ENCODE measurements at places on chromosomes 2 and 18. TPM values are rescaled to one million over a fixed set of nuclear protein-coding genes. Genes with fewer than 3 reads are reported as not detected.

The TSPYL6 gene
- not detected for total RNA-seq

The PMAIP1 gene
- total RNA-seq: 4.0 TPM

GRCh38 chr2:120399889-120400240, 53.9 kb downstream of the INHBB start:
- no peak overlapping the region for H3K4me3 ChIP-seq
- H3K27me3 ChIP-seq: peaks cover 10% of the 10 kb centered on the region
- no peak overlapping the region for H3K27ac ChIP-seq
- no peaks in the 10 kb centered on the region for H3K36me3 ChIP-seq
- peaks cover 3% of the 10 kb centered on the region for H3K4me1 ChIP-seq

DNA sequence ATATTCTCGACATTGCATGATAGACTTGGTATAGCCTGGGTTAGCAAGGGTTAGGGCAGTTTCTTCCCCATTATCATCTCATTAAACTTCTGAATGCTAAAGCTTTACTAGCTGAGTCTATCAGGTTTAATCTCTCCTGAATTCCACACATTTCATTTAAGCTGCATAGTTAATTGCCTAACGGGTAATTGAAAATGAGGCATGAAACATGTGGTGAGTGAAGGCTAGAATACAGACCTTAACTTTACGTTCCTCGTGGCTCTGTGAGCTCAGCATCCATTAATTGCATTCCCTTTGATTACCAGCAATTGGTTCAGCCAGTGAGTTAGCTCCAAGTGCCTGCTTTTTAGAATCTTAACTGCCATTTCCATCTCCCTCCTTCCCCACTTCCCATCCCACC, 126.5 kb upstream of the MEX3C start:
- H3K27ac ChIP-seq: no peak overlapping the region
- H3K4me3 ChIP-seq: no peak overlapping the region
- H3K4me1 ChIP-seq: no peaks in the 10 kb centered on the region
- DNase-seq: no peak
- no peaks in the 10 kb centered on the region for H3K27me3 ChIP-seq

- H3K27ac ChIP-seq: peak overlapping the region; percentile 33
- peak; percentile 85 for DNase-seq
- no peaks in the 10 kb centered on the region for H3K36me3 ChIP-seq
- H3K4me1 ChIP-seq: peaks cover 32% of the 10 kb centered on the region
- H3K4me3 ChIP-seq: peak overlapping the region; percentile 17
- no peaks in the 10 kb centered on the region for H3K27me3 ChIP-seq
Observed at GRCh38 chr2:85277416-85278158, 50.2 kb downstream of the TGOLN2 start.

The FN1 gene
- 18,025 TPM for total RNA-seq

DNA sequence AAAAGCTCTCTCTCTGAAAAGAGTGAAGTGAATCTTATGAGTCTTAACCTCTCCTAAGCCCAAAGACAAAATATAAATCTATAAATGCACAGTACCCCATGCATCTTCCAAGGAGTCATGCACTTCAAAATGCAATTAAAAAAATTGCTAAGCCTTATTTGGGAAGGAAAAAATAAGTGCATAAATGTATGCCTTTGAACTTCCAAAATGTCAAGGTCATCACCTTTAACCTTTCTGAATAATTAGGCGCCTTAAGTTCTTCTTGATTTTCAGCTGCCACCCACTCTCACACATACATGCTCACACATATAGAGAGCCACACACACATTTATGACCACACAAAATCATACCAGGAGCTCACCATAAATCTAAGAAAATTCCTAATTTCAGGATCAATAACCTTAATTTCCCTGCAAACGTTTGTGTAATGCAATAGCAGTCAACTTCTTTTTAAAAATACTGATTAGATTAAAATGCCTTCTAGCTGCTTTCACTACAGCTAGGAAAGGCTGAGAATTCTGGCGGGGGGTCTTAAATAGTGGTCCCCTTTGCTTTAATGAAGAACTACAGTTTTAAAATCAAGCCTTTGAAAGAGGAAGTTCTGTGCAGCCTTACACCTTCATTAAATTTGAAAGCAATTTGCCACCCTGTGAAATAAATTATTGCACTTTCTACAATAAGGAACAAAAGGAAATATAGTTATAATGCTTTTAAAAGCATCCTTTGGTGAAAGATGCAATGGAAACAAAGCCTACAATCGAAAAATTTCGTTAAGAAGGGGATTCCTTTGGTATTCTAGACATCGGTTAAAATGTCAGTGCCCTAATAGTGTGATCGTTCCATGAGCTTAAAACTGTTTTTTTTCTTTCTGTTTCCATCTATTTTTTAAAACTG, 3.6 kb downstream of the HOXD11 start:
- no peaks in the 10 kb centered on the region for H3K36me3 ChIP-seq
- H3K4me1 ChIP-seq: no peaks in the 10 kb centered on the region
- no peak overlapping the region for H3K27ac ChIP-seq
- H3K4me3 ChIP-seq: no peak overlapping the region

DNA sequence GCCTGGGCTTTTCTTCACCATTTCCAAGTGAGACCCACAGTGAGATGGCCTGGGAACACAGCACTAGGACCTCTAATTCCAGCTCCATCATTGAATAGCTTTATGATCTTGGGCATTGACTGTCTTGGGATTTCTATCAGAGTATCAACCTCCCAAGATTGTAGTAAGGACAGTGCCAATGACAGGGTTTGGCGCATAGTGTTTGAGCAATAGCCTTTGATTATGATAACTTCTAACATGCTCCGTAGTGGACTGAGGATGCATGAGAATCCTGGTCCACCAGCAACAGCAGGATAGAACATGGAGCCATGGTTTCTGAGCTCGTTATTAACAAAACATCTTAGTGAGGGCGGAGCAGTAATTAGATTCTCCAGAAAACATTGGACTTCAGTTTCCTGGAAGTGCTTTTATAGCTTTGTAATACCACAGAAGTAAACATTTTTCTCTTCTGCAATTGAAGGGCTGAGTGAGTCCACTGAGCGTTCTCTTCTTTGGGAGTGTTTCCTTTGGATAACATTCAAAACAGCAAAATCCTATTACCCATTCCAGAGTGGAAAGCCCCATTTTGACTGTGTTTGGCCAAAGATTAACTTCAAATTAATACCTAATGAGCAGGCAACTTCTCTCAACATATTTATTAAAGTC, 63.7 kb downstream of the IL1R2 start:
- no peaks in the 10 kb centered on the region for H3K27me3 ChIP-seq
- H3K4me1 ChIP-seq: peaks cover 30% of the 10 kb centered on the region
- no peaks in the 10 kb centered on the region for H3K36me3 ChIP-seq

The AGFG1 gene
- 61.0 TPM for total RNA-seq

GRCh38 chr2:24824966-24825882, 32.0 kb downstream of the CENPO start:
- peaks cover 22% of the 10 kb centered on the region for H3K36me3 ChIP-seq
- DNase-seq: peak; percentile 79
- no peaks in the 10 kb centered on the region for H3K27me3 ChIP-seq
- H3K4me1 ChIP-seq: no peaks in the 10 kb centered on the region
- H3K27ac ChIP-seq: no peak overlapping the region
- no peak overlapping the region for H3K4me3 ChIP-seq

- no peak overlapping the region for H3K4me3 ChIP-seq
- DNase-seq: no peak
- no peaks in the 10 kb centered on the region for H3K27me3 ChIP-seq
- no peaks in the 10 kb centered on the region for H3K36me3 ChIP-seq
Observed at GRCh38 chr2:67036444-67036843, 360.7 kb upstream of the ETAA1 start.

- no peak overlapping the region for H3K27ac ChIP-seq
- DNase-seq: peak; percentile 57
- no peaks in the 10 kb centered on the region for H3K4me1 ChIP-seq
- no peak overlapping the region for H3K4me3 ChIP-seq
Observed at GRCh38 chr18:10726198-10727068, 200.6 kb downstream of the NAPG start.

GRCh38 chr2:223230352-223230751, 178.4 kb downstream of the KCNE4 start:
- H3K27ac ChIP-seq: no peak overlapping the region
- no peaks in the 10 kb centered on the region for H3K27me3 ChIP-seq
- no peaks in the 10 kb centered on the region for H3K4me1 ChIP-seq
- H3K4me3 ChIP-seq: no peak overlapping the region

The DPYSL5 gene
- not detected for total RNA-seq

DNA sequence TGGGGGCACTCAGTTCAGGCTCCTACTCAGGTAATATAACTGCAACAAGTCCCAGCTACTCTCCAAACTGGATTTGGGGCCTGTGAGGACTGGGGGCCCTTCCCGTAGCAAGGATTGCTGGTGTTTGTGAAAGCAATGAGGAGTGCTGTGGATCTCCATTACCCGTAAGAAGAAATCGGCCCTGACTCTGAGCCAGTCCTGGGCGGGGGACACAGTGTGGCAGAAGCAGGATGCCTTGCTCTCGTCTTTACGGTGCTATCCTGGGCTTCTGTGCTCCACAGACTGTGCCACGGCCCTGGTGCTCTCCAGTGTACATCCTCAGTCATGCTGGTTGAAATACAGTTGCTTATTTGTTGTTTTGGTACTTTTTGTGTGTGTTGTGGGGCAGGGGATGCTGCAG, 172.9 kb downstream of the NDUFA10 start:
- H3K36me3 ChIP-seq: no peaks in the 10 kb centered on the region
- H3K27ac ChIP-seq: no peak overlapping the region
- no peak overlapping the region for H3K4me3 ChIP-seq
- no peak for DNase-seq
- H3K4me1 ChIP-seq: no peaks in the 10 kb centered on the region
- no peaks in the 10 kb centered on the region for H3K27me3 ChIP-seq

The DQX1 gene
- not detected for total RNA-seq

The CRYBA2 gene
- not detected for total RNA-seq

DNA sequence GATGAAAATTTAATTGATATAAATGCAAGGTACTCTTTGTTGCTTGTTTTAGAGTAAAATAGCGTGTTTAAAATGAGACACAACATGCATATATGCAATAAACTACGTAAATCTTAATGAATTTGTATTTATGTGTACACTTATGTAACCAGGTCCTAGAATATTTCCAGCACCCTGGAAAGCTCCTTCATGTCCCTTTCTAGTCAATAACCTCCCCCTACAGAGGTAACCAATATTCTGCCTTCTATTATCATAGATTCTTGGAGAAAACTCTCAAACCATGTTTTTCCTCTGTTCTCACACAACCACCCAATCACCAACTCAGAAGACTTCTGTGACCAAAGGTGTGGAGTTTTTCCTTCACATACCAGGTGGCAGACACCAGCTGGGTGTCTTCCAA, 79.6 kb upstream of the THUMPD2 start:
- no peak for DNase-seq
- no peaks in the 10 kb centered on the region for H3K27me3 ChIP-seq
- H3K36me3 ChIP-seq: no peaks in the 10 kb centered on the region
- H3K4me1 ChIP-seq: no peaks in the 10 kb centered on the region
- no peak overlapping the region for H3K4me3 ChIP-seq
